ENCODE measurements at places on chromosomes 13 and 19.

- no peak for DNase-seq
Observed at GRCh38 chr13:77584106-77584505, 48.6 kb downstream of the SCEL start.

GRCh38 chr19:54480051-54480450 is 7.0 kb upstream of the CDC42EP5 start:
- DNase-seq, result no peak

DNA sequence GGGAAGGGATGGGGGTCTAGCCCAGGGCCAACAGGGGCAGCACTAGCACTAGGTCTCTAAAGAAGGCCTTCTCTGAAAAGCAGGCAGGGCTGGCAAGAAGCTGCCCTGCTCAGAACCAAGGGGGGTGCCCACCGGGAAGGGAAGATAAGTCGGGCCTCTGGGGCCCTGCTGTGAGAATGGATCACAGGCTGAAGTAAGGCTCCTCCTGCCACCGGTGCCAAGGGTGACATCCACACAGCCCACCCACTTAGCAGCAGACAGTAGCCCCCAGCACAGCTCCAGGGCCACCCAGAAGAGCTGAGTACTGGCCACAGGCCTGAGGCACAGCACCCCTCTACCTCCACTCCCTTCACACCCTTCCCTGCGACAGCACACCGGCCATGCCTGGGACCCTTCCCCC is 5.9 kb downstream of the ELL start:
- no peak for DNase-seq

DNA sequence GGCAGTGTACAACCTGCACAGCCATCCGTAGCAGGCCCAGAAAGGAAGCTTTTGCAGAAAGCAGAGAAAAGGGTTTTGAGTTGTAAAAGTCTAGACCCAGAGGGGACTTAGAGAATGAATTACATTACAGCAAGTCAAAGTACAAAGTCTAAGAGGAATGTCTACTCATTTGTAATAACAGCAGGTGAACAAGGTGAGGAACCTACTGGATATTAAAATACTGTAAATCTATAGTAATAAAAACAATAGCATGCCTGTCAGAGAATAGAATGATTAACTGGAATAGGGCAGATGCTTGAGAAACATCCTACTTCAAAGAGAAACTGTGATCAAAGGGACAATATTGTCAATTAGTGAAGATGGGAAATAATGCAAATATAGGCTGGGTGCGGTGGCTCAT is 18.3 kb upstream of the ZNF414 start:
- no peak for DNase-seq

GRCh38 chr19:28633319-28634018 is 579.5 kb downstream of the UQCRFS1 start:
- no peak for DNase-seq

- DNase-seq, result no peak
Observed at GRCh38 chr13:109655206-109655600, 131.2 kb downstream of the IRS2 start.

- no peak for DNase-seq
Observed at GRCh38 chr13:33033051-33033812, 17.0 kb downstream of the KL start.

DNA sequence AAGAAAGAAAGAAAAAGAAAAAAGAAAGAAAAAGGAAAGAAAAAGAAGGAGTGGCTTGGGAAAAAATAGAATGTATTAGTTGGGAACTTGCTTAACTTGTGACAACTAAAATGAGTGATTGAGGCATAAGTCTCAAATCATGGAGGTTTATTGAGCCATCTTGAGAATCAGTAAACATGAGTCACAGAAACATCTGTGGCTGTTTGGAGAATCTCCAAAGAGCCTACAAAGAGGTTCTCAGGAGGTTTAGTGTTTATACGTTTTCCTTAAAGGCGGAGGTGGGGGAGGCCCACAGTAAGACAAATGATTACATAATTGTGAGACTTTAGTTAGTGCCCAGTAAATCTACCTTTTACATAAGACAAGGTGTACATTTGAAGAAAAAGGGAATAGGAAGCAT is 38.6 kb downstream of the WDR87 start:
- DNase-seq, result no peak

GRCh38 chr13:95156208-95156607 is 145.0 kb downstream of the ABCC4 start:
- DNase-seq, result no peak

GRCh38 chr13:26785838-26786630 is 25.4 kb upstream of the GPR12 start:
- peak; percentile 8 for DNase-seq

GRCh38 chr13:31250435-31250834 is 50.7 kb downstream of the B3GLCT start:
- no peak for DNase-seq

DNA sequence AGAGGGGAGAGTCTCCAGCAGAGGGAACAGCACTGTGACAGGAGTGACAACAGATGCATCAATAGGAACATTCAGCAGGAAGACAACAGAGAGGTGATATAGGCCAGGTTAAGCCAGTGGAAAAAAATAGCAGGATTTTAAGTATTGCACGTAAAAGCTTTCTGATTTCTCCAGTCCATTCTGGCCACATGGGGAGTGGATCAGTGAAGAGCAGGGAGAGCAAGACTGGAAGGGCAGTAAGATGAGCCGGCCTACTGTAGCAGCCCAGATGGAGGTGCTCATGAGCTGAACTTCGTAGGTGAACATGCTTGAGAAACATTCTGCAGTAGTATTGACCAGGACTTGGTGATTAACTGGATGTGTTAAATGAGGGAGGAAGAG is 1.7 kb downstream of the UTP14C start:
- no peak for DNase-seq

- DNase-seq, result no peak
Observed at GRCh38 chr13:109795011-109795410, 8.6 kb upstream of the IRS2 start.

DNA sequence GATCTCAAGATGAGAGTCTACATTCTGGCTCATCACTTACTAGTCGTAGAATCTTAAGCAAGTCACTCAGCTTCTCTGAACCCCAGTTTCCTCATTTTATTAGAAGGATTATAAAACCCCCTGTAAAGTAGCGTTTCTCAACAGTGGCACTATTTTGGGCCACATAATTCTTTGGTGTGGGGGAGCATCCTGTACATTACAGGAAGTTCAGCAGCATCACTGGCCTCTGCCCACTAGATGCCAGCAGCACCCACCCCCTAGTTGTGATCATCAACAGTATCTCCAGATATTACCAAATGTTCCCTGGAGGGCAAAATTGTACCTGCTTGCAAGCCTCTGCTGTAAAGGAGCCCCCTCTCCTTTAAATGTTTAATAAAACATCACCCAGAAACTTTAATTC is 22.6 kb downstream of the STARD13 start:
- no peak for DNase-seq

DNA sequence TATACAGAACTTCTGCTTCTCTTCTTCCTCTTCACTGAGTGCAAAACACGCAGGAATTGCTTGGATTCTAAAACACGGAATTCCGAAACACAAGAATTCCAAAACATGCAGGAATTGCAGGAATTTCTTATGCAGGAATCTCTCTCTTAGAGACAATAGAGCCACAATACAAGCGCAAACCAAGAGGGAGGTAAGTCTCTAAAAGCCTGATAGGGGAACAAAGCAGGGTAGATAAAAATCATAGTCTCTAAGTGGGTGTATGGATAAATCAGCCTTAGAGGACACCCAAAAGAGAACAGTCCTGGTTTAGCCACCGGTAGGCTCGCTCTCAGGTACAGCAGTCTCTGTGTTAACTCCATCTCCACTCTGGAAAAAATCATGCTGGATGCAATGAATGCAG is 112.9 kb downstream of the LHFPL6 start:
- DNase-seq, result no peak

DNA sequence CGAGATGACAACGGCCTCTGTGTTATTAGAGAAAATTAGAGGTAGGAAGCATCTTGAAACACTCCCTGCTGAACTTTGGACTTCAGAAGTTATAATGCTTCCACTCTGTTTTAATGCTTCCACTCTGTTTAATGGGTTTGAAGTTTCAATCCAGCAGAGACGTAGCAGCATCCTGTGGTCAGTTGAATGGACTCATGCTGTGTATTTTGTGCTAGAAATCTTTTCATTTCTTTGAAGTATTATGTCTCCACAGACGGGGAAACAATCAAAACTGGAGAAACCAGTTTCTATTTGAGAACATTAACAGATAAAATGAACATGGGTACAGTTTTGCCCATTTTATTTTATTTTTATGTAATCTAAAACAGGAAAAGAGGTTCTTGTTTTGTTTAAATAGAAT is 1736.2 kb downstream of the SLITRK5 start:
- DNase-seq, result no peak

- no peak for DNase-seq
Observed at GRCh38 chr13:88622362-88622973, 951.3 kb downstream of the SLITRK5 start.

DNA sequence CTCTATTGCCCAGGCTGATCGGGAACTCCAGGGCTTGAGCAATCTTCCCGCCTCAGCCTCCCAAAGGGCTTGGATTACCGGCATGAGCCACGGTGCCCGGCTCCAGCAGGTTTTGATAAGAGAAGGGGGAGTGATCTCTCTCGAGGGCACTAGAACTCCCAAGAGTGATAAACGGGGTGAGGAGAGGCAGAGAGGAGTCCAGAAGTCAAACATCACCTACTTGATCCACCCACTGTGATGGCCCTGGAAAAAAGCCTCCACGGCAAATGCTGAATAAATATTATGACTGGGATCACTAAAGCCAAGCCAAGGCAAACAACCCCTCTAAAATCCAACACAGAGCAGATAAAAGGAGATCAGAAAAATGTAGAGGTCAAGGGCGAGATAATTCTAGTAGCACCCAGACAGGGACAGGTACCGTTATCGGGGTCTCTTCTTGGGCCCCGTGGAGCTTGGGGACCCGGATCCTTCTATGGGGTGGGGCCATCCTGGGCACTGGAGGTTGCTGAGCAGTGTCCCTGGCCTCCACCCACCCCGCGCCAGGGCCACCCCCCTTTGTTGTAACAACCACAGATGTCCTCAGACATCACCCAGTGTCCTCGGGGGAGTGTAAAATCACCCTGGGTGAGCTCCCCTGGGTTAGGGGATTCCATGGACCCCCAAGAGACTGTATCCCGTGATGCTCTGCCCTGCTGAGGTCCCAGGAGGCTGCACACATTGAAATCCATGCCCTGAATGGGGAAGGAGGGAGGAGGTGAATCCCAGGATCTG is 3.7 kb upstream of the CREB3L3 start:
- DNase-seq, result no peak

- DNase-seq, result no peak
Observed at GRCh38 chr19:23260956-23261355, 10.8 kb upstream of the ZNF724 start.

DNA sequence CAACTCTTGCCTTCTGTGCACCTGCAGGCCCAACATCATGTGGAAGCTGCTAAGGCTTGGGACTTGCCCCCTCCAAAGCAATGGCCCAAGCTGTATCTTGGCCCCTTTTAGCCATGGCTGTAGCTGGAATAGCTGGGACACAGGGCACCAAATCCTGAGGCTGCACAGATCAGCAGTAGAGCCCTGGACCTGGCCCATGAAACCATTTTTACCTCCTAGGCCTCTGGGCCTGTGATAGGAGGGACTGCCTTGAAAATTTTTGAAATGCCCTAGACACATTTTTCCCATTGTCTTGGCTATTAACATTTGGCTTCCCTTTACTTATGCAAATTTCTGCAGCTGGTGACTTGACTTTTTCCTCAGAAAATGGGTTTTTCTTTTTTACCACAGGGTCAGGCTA is 68.7 kb downstream of the ING1 start:
- no peak for DNase-seq

GRCh38 chr19:55552206-55552605 is 6.9 kb upstream of the SBK3 start:
- DNase-seq, result no peak

Measured in effector CD4-positive, alpha-beta T cell (primary cell).